ENCODE measurements at places on chromosomes 16 and 17. TPM values are rescaled to one million over a fixed set of nuclear protein-coding genes. Genes with fewer than 3 reads are reported as not detected.

DNA sequence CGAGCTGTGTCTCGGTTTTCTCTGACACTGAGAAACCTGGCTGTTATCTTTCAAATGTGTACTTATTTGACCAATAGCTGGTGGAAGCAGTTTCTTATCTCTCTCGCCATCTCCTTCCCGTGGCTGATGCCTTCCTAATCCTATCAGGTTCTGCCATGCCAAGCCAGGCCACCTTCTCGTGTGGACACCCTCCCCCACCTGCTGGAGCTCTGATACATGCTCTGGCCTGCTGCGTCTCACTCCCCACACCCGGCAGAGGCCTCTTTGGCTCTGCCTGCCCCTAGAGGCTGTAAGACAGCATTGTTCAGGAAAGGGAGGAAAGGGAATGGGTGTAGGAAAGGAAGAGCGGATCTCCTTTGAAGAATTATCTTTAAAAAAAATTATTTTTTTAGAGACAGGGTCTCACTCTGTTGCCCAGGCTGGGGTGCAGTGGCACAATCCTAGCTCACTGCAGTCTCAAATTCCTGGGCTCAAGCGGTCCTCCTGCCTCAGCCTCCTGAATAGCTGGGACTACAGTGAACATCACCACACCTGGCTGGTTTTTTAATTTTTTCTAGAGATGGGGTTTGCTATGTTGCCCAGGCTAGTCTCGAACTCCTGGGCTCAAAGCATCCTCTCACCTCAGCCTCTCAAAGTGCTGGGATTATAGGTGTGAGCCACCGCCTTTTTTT is 7.5 kb upstream of the ARMC5 start:
- H3K36me3 ChIP-seq = no peaks in the 10 kb centered on the region
- H3K4me1 ChIP-seq = peaks cover 8% of the 10 kb centered on the region
- DNase-seq = no peak
- H3K4me3 ChIP-seq = no peak overlapping the region
- no peak overlapping the region for H3K27ac ChIP-seq

- peaks cover 6% of the 10 kb centered on the region for H3K36me3 ChIP-seq
- no peaks in the 10 kb centered on the region for H3K27me3 ChIP-seq
- no peak overlapping the region for H3K4me3 ChIP-seq
- H3K27ac ChIP-seq = no peak overlapping the region
Observed at GRCh38 chr17:49635121-49635520, 42.8 kb downstream of the SPOP start.

DNA sequence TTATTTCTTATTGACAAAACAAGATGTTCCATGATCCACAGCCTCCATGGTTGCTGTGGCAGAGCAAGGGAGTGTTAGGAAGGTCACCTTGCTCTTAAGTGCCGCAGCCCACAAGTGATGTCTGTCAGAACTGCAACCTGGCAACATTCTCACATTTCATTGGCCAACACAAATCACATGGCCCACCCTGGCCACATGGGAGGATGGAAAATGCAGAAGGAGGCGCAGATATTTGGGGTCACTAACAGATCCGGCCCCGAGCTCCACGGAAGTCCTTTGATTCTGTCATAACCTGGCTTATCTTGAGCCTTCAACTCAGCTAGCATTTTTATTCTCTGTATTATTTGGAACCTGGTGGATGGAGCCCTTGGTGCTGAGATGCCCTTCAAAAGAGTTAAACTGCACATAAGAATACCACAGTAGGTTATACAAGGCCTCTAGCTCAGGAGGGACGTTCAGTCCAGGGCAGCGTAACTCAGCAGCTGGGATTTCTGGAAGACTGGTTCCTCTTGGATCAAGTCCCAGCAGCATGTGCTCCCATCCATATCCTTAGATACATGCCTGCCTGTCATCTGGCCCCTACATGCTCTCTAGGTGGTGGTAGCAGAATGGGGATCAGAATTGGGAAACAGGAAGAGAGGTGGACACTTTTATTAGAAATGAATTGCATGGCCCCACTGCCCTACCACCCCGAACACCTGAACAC is 508.1 kb downstream of the HAPSTR1 start:
- no peak overlapping the region for H3K4me3 ChIP-seq
- no peak for DNase-seq
- H3K4me1 ChIP-seq = no peaks in the 10 kb centered on the region
- no peak overlapping the region for H3K27ac ChIP-seq

- DNase-seq = no peak
- no peaks in the 10 kb centered on the region for H3K27me3 ChIP-seq
- no peaks in the 10 kb centered on the region for H3K4me1 ChIP-seq
- no peak overlapping the region for H3K4me3 ChIP-seq
Observed at GRCh38 chr17:72571813-72572396, 451.1 kb downstream of the SOX9 start.

DNA sequence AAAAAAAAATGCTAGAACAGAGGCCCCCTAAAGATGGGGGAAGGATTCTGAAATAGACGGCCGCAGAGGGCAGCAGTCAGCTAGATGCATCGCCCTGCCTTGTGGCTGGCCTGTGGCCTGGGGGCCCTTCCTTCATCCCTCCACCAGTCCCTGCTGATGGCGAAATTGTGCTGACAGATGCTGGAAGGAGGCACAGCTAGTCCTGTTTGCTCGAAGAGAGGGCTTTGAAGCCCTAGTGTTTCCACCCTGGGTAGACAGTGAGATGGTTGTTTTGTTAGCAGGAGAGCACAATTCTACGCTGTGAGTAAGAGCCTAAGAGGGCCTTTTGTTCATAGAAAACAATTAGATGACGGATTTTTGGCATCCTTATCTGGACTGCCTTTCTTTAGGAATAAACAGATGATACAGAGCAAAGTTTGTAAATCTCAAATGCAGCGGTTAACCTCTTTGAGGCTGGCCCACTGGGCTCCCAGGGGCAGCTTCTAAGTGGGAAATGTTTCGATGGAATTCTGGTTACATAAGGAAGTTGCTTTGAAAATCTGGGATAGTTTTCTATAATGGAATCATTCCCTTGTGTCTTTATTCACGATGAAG is 23.0 kb downstream of the VPS35L start:
- H3K36me3 ChIP-seq = peaks cover 24% of the 10 kb centered on the region
- DNase-seq = no peak
- no peaks in the 10 kb centered on the region for H3K27me3 ChIP-seq
- no peaks in the 10 kb centered on the region for H3K4me1 ChIP-seq
- H3K4me3 ChIP-seq = no peak overlapping the region

DNA sequence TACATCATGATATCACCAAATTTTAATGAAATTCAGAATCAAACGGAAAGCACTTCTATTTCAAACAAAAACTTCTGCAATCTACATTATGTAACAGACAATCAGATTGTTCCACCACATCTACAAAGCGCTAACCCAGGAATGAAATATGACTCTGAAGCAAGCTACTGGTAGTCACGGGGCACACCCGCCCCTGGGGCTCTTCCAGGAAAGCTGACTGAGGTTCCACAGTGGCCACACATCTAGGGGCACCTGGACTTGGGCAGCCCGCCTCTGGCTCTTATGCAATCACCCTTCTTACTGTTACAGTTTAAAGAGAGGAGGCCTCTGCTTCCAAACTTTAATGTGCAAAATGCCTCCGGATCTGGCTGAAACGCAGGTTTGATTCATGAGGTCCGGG is 27.5 kb downstream of the ZCCHC14 start:
- no peak overlapping the region for H3K27ac ChIP-seq
- no peak overlapping the region for H3K4me3 ChIP-seq
- H3K4me1 ChIP-seq = peaks cover 7% of the 10 kb centered on the region
- no peaks in the 10 kb centered on the region for H3K36me3 ChIP-seq

- H3K27ac ChIP-seq = no peak overlapping the region
- H3K4me3 ChIP-seq = no peak overlapping the region
- no peaks in the 10 kb centered on the region for H3K27me3 ChIP-seq
- peak; percentile 77 for DNase-seq
- no peaks in the 10 kb centered on the region for H3K36me3 ChIP-seq
Observed at GRCh38 chr17:48505788-48506187, 25.0 kb downstream of the HOXB1 start.

DNA sequence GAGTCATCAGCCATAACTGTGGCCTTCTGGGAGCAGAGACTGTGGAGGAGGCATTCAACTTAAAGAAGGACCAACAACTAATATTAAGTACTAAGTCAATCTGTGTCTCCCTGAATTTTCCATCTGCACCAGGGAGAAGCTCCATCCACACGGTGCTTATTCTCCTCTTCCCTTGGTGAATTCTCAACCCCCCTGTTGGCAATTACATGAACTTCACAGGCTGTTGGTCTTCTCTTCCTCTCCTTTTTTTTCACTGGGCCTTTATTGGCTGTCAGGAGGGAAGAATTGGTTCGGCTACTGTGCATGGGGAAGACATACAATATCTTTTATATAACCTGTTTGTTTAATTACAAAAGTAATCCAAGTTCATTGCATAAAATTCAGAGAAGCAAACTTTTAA is 152.8 kb upstream of the IRX6 start:
- no peak overlapping the region for H3K4me3 ChIP-seq
- H3K27ac ChIP-seq = no peak overlapping the region
- no peaks in the 10 kb centered on the region for H3K4me1 ChIP-seq
- DNase-seq = no peak
- no peaks in the 10 kb centered on the region for H3K27me3 ChIP-seq
- H3K36me3 ChIP-seq = no peaks in the 10 kb centered on the region

- no peaks in the 10 kb centered on the region for H3K4me1 ChIP-seq
- DNase-seq = no peak
- no peak overlapping the region for H3K4me3 ChIP-seq
- no peaks in the 10 kb centered on the region for H3K27me3 ChIP-seq
- H3K36me3 ChIP-seq = no peaks in the 10 kb centered on the region
Observed at GRCh38 chr16:61379311-61379710, 656.9 kb downstream of the CDH8 start.

DNA sequence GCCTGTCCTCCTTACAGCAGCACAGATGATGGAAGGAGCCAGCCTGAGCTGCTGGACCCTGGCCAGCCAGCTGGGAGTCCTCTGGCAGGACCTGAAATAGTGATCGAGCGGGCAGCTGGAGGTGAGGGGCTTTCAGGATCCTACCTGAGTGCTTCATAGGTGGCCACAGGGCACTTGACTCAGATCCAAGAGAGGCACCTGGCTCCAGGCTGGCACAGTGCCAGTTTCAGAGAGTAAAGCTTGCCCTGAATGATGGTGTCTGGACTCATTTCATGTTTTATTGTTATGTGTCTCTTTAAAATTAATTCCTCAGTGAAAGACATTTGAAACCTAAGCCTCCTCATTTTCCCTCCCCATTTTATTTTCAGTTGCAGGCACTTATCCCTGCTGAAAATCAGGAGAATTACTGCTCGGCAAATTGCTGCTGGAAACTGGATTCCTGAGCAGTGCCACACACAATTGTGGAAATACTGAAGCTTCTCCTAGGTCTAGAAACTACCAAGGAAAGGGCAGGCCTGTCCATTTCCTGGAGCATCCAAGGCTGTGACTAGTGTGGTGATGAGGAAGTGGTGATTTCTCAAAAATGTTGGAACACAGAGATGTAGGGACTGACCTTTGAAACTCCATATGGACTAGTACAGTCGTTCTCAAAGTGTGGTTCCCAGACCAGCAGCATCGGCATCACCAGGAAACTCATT is 16.1 kb upstream of the ADAMTS18 start:
- no peak overlapping the region for H3K4me3 ChIP-seq
- no peaks in the 10 kb centered on the region for H3K4me1 ChIP-seq
- no peaks in the 10 kb centered on the region for H3K36me3 ChIP-seq
- H3K27ac ChIP-seq = no peak overlapping the region
- DNase-seq = no peak
- H3K27me3 ChIP-seq = no peaks in the 10 kb centered on the region

- no peak overlapping the region for H3K4me3 ChIP-seq
- no peaks in the 10 kb centered on the region for H3K4me1 ChIP-seq
- no peaks in the 10 kb centered on the region for H3K36me3 ChIP-seq
- H3K27ac ChIP-seq = no peak overlapping the region
Observed at GRCh38 chr17:12390631-12391030, 275.1 kb upstream of the MYOCD start.

- H3K4me3 ChIP-seq = no peak overlapping the region
- H3K4me1 ChIP-seq = no peaks in the 10 kb centered on the region
- no peaks in the 10 kb centered on the region for H3K27me3 ChIP-seq
- no peak overlapping the region for H3K27ac ChIP-seq
- no peaks in the 10 kb centered on the region for H3K36me3 ChIP-seq
Observed at GRCh38 chr17:71922439-71922838, 198.4 kb upstream of the SOX9 start.

GRCh38 chr17:2024572-2025219 is 438 bp downstream of the RTN4RL1 start:
- H3K27me3 ChIP-seq = peaks cover 18% of the 10 kb centered on the region
- peaks cover 4% of the 10 kb centered on the region for H3K4me1 ChIP-seq
- no peaks in the 10 kb centered on the region for H3K36me3 ChIP-seq
- no peak overlapping the region for H3K27ac ChIP-seq
- DNase-seq = no peak
- H3K4me3 ChIP-seq = peak overlapping the region; percentile 74

DNA sequence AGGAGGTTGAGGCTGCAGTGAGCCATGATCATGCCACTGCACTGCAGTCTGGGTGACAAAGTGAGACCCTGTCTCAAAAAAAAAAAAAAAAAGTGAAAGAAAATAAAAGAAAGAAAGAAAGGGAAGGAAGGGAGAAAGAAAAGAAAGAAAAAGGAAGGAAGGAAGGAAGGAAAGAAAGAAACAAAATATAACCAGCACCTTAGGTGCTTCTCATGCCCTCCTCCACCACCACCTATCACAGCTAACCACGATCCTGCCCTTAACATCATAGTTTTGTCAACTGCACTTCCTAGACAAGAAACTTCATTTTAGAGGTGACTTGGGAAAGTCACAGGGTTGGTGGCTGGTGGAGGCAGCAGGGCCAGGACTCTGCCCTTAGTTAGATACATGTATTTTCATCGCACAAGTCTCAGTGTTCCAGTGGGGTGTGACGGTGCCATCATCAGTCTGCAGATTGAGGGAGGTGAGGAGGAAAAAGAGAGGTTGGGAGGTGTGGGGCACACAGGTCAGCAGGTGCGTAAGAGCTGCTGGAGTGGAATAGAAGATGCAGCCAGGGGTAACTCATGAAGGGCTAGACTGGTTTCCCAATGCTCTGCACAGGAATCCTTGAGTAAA is 10.0 kb downstream of the SUPT4H1 start:
- no peak for DNase-seq
- H3K27me3 ChIP-seq = no peaks in the 10 kb centered on the region
- H3K4me1 ChIP-seq = peaks cover 60% of the 10 kb centered on the region
- peak overlapping the region; percentile 100 for H3K27ac ChIP-seq

DNA sequence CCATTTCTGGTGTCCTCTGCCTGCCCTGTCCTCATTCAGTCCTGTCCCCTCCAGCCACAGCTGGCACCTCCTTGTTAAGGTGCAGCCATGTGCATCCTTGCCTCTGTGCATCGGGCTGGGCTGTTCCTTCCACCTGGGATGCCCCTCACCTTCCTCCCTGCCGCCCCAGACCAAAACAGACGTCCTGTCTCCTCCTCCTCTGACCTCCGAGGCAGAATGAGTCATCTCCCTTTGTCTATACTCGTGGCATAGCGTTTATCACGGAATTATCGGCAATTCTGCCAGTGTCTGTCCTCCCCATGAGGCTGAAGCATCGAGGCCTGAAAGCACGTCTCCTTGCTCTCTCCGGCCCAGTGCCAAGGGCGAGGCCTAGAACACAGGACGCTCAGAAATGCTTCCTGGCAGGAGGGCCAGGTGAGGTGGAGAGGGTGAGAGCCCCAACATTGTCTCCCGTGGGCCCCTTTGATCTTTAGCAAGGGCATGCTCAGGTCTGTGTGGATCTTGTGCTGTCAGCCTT is 4.6 kb downstream of the RAI1 start:
- no peaks in the 10 kb centered on the region for H3K36me3 ChIP-seq
- H3K4me3 ChIP-seq = peak overlapping the region; percentile 53

GRCh38 chr17:45229681-45230409 is 8.2 kb downstream of the FMNL1 start:
- peak overlapping the region; percentile 100 for H3K27ac ChIP-seq
- no peaks in the 10 kb centered on the region for H3K27me3 ChIP-seq
- H3K36me3 ChIP-seq = peaks cover 4% of the 10 kb centered on the region
- DNase-seq = no peak
- H3K4me3 ChIP-seq = peak overlapping the region; percentile 89

The MCRIP1 gene
- 54.4 TPM for polyA plus RNA-seq

The NAGS gene
- 0.86 TPM for polyA plus RNA-seq
